NB4 (cell line): ENCODE measurements at places on chromosomes 7 and 10.

GRCh38 chr10:59372543-59372942 lies 10.2 kb upstream of the FAM13C start:
- no peak for DNase-seq

DNA sequence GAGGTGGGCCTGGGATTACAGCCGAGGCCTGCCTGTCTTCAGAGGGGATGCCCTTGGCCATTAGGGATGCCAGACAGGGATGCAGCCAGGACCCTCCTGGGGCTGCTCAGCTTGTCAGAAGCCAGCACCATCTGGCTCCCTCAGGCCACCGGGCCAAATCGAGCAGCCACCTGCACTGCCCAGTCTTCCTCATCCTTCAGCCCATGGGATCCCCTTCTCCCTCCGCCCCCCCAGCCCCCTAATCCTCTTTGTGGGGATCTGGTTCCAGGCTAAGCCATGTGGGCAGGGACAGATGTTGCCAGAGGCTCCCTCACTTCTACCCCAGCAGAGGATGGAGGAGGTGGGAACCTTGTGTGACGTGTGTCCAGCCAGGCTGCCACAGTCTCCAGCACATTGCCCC lies 137.4 kb upstream of the PPIF start:
- DNase-seq, result no peak

- DNase-seq, result no peak
Measured at GRCh38 chr10:78559661-78560340, 509.0 kb upstream of the ZMIZ1 start.

DNA sequence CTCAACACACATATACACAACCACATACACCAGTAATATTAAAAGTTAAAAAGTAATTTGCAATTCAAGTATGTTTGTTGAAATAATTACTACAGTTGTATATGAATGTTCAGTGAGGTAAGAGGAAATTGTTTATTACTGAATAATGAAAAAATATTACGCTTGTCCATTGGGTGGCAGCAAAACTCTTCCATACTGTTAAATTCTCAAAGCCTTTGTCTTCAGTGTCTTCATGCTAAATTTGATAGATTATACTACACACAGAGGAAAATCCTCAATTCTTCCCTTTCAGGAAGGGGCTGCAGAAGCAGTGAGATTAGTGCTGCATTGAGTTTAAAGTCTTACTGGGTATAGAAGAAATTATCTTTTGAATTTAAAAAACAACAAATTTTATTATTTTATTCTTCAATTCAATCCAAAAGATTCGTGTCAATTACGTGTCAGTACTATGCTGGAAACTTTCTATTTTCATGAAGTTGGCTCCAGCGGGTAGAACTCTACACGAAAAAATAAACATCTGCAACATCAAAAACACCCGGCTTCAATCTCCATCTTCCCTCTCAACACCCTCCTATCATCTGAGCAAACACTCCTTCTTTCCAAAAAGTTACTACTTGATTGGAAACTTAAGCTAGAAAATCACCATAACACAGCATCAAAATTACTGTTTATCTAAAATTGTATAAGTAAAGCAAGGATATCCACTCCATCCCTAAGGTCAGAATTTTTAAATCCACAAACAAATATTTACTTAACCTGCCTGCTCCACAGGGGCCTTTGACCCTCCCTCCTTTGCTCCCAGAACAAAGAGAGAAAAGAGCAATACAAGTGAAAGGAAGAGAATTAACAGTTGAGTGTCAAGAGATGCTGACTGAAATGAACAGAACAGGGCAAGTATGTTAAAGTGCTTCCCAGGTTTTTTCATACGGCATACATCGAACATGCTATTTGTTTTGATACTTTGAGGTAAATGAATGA lies 37.0 kb upstream of the TES start:
- peak; percentile 67 for DNase-seq

DNA sequence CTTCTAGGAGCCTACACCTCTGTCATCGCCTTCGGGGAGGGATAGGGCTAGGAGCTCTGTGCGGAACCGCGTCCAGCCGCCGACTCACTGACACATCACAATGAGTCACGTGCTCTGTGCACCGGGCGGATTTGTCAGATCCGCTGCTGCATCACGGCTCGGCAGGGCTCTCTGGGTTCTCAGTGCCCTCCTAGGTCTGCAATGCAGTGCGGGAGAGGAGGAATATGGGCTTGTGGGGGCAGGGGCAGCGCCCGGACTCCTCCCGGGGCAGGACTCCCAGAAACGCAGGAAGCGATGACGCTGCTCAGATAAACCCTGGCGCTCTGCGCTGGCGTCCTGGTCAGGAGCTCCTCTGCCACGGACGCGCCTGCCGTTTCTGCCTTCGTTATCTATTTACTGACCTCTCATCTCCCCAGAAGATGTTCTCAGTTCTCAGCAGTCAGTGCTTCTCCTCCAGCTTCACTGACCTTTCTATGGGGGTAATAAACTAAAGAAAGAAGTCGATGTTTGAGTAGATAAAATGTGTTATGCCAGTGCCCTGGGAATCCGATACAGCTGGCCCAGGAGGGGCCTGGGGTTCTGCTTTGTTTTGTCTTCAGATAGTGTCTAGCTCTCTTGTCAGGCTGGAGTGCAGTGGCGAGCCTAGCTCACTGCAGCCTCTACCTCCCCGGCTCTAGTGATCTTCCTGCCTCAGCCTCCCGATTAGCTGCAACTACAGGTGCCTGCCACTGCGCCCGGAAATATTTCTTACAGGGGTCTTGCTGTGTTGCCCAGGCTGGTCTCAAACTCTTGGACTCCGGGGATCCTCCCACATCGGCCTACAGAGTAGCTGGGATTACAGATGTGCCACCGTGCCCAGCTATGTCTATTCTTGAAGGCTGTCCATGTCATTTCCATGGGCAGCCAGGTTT lies 22.8 kb upstream of the ITGB1 start:
- DNase-seq, result peak; percentile 95
